ENCODE measurements at places on chromosomes 2 and 18. TPM values are rescaled to one million over a fixed set of nuclear protein-coding genes. Genes with fewer than 3 reads are reported as not detected.

The CNTNAP5 gene
- total RNA-seq = not detected

The CDK5R2 gene
- not detected for total RNA-seq

The ANKRD30BL gene
- total RNA-seq = not detected

The CD8B2 gene
- not detected for total RNA-seq

The DLX1 gene
- 1.6 TPM for total RNA-seq

The DOK6 gene
- 14.1 TPM for total RNA-seq

The GDF7 gene
- 0.63 TPM for total RNA-seq

The PLA2R1 gene
- 33.7 TPM for total RNA-seq

The CROCC2 gene
- total RNA-seq = 0.13 TPM

All from smooth muscle cell of the pulmonary artery (primary cell).